ENCODE measurements at places on chromosomes 16 and 17. TPM values are rescaled to one million over a fixed set of nuclear protein-coding genes. Genes with fewer than 3 reads are reported as not detected.

SPATA22 gene
- total RNA-seq, result not detected

UNC13D gene
- 104 TPM for total RNA-seq

PIGL gene
- 17.9 TPM for total RNA-seq

TEX19 gene
- total RNA-seq, result not detected

SLC6A2 gene
- not detected for total RNA-seq

TBC1D3C gene
- total RNA-seq, result not detected

GABARAPL2 gene
- 112 TPM for total RNA-seq

C16orf92 gene
- not detected for total RNA-seq

- H3K4me3 ChIP-seq, result peak overlapping the region; percentile 68
- H3K27ac ChIP-seq, result no peak overlapping the region
- peaks cover 44% of the 10 kb centered on the region for H3K36me3 ChIP-seq
These were observed 1.6 kb downstream of the TMC8 start for GRCh38 chr17:78132084-78132676.

DNA sequence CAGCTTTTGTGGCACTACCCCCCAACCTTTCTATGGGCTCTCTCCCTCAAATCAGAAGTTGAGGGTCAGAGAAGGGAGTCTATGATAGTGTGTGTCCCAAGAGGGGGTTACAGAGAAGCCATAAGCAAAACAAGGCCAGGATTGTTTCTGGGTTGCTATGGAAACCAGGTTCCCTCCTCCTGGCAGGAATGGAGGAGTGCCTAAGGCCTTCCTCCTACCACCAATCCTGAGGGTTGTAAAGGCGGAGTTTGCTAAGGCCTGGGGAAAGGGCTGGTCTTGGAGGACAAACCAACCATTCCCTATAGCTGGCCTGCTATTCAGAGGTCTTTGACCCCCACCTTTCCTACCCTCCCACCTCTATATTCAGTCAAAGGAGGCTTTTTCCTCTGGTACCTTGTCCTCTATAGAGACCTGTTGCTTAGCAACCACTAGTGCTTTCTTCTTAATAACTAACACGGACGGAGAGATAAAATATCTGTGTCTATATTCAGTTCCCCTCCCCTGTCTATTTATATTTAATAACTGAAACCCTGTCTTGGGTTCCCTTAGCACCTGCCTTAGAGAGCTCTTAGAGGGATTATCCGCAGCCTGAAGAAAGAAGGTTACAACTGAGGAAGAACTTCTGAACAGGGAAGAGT, 43.4 kb downstream of the NEUROD2 start:
- H3K4me3 ChIP-seq, result no peak overlapping the region
- DNase-seq, result peak; percentile 55
- no peaks in the 10 kb centered on the region for H3K27me3 ChIP-seq
- no peaks in the 10 kb centered on the region for H3K4me1 ChIP-seq
- H3K36me3 ChIP-seq, result peaks cover 30% of the 10 kb centered on the region

- no peaks in the 10 kb centered on the region for H3K4me1 ChIP-seq
- H3K36me3 ChIP-seq, result peaks cover 4% of the 10 kb centered on the region
- no peaks in the 10 kb centered on the region for H3K27me3 ChIP-seq
These were observed 71.8 kb downstream of the LMF1 start for GRCh38 chr16:898761-899682.

GRCh38 chr17:71921796-71922195, 199.0 kb upstream of the SOX9 start:
- H3K4me1 ChIP-seq, result peaks cover 18% of the 10 kb centered on the region
- H3K36me3 ChIP-seq, result no peaks in the 10 kb centered on the region
- H3K27ac ChIP-seq, result no peak overlapping the region
- no peak for DNase-seq

GRCh38 chr16:8588682-8589056, 1.6 kb downstream of the TMEM114 start:
- H3K27ac ChIP-seq, result no peak overlapping the region
- H3K4me3 ChIP-seq, result no peak overlapping the region
- H3K4me1 ChIP-seq, result no peaks in the 10 kb centered on the region
- no peak for DNase-seq
- no peaks in the 10 kb centered on the region for H3K36me3 ChIP-seq

DNA sequence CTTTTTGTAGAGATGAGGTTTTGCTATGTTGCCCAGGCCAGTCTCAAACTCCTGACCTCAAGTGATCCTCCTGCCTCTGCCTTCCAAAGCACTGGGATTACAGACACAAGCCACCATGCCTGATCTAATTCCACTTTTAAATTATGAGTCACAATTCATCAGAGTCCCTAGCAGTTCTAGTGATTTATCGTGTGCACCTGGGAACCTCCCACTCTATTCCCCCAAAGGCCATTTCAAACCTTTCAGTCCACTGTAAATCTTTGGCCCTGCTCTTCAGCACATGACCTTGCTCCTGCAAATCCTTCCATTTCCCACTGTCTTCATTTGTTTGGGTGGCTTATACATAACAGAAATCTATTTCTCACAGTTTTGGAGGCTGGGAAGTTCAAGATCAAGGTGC, 73.0 kb downstream of the HS3ST2 start:
- no peaks in the 10 kb centered on the region for H3K36me3 ChIP-seq
- peaks cover 14% of the 10 kb centered on the region for H3K27me3 ChIP-seq
- DNase-seq, result no peak

DNA sequence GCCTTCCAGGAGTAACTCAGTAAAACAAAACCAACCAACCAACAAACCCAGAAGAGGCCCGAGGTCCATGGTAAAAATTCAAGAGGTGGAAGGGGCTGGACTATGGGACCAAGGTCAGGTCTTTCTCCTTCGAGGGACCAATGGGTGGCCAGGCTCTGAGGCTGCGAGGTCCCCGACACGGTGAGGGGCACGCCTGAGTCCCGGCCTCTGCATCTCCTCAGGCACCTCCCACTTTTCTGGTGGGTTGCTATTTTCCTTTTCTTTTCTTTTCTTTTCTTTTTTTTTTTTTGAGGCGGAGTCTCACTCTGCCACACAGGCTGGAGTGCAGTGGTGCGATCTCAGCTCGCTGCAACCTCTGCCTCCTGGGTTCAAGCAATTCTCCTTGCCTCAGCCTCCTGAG, 18.0 kb downstream of the CD7 start:
- H3K4me3 ChIP-seq, result peak overlapping the region; percentile 26
- peaks cover 36% of the 10 kb centered on the region for H3K36me3 ChIP-seq
- peak overlapping the region; percentile 45 for H3K27ac ChIP-seq
- H3K4me1 ChIP-seq, result peaks cover 59% of the 10 kb centered on the region
- peaks cover 7% of the 10 kb centered on the region for H3K27me3 ChIP-seq
- DNase-seq, result no peak

DNA sequence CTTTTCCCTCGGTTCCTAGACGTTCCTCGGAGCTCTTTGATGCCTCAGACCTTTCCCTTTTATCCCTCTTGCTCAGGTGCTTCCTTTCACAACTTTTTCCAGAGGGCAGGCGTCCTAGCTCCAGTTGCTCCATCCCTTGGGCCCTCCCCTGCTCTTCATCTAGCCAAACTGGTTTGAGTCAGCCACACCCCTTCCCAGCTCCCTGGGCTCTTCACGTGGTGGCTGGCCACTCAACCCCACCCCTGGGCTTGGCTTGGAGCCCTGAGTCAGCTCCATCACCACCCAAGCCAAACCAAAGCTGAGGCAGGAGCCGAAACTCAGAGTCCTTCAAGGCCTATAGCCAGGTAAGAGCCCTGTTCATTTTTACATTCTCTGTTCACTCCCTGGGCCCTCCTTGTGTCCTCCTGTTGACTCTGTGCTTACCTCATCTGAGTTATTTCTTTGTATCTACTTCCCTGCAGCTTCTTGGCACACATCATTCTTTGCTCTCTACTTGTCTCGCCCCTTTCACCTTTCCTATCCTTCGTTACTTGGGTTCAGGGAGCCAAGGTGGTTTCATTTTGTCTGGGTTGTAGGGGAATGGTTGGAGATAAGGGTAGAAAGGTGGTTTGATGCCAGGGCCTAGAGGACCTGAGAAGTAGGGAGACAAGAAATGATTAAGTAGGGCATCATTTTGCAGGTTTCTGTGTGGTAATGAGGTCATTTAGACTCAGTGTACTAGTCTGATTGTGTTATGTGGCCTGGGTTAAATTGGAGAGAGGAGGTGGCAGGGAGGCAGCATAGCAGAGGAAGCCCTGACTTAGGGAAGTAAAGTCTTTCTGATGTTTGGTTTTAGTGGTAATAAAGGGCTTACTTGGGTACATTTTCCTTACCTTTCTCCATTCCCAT, 7.6 kb upstream of the PHKG2 start:
- peak overlapping the region; percentile 89 for H3K27ac ChIP-seq
- DNase-seq, result peak; percentile 98
- H3K36me3 ChIP-seq, result peaks cover 96% of the 10 kb centered on the region
- H3K4me1 ChIP-seq, result peaks cover 46% of the 10 kb centered on the region

- H3K4me3 ChIP-seq, result no peak overlapping the region
- no peaks in the 10 kb centered on the region for H3K36me3 ChIP-seq
- DNase-seq, result no peak
- H3K27me3 ChIP-seq, result no peaks in the 10 kb centered on the region
- H3K4me1 ChIP-seq, result no peaks in the 10 kb centered on the region
These were observed 775.8 kb downstream of the CDH11 start for GRCh38 chr16:64346080-64346479.

DNA sequence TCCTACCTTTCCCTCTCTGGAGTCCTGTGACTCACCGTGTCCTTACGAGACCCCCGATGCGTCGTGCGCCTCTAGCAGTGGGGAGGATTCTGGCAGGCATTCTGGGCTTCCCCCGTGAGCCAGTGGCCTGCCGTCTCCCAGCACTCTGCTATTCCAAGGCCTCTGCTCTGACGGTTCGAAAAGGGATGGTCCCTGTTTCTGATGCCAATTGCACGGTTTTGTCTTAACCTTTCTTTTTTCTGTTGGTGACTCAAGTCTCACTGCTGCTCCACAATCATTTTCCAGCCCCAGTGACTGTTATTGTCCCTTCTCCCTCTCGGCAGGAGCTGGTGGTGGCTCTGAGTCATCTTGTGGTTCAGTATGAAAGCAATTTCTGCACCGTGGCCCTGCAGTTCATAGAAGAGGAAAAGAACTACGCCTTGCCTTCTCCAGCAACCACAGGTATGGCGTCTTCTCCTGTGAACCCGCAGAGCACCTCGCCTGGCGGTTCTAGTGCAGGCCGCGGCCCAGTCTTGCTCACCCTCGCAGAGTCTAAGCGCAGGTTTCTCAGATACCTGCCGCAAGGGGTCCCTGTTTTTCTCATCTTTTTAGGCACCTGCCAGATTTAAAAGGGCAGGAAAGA, 100.1 kb upstream of the CHMP6 start:
- no peaks in the 10 kb centered on the region for H3K4me1 ChIP-seq
- H3K27ac ChIP-seq, result no peak overlapping the region
- H3K27me3 ChIP-seq, result no peaks in the 10 kb centered on the region
- no peak for DNase-seq
- H3K36me3 ChIP-seq, result peaks cover 12% of the 10 kb centered on the region

DNA sequence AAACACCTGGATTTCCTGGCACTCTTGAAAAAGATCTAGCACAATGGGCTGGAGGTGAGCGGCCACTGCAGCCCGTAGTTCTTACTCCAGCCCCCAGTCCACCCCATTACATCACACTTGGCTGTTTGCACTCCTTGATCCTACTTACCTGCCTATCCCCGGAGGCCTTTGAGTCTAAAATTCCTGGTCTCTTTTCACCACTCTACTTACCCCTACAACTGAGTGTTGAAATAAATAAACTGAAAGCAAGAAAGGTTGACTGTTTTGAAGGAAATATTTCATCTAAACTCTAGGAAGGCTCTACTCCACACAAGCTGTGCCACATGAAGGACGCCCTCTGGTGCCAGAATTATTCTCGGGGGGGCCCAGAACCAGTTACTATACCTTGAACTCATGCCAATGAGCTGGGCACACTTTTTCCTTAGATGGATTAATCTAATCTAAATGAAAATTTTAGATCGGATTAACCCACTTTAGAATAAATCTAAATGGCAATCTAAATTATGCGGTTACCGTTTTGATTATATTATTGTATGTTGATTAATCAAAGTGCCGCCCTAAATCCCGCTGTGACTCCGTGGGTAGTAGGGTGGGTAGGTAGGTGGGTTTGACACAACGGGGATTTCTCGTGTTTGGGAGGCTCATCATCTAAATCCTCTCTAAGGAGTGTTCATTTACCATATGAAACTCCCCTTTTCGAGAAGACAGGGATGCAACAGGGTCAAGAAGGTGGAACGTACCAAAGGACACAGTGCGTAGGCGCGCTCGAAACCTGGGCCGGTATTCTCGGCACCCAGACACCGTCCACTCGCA, 651 bp upstream of the EIF1 start:
- H3K36me3 ChIP-seq, result peaks cover 55% of the 10 kb centered on the region
- H3K4me1 ChIP-seq, result peaks cover 35% of the 10 kb centered on the region
- peak; percentile 88 for DNase-seq
- peak overlapping the region; percentile 99 for H3K27ac ChIP-seq

GRCh38 chr17:75691801-75692626, 24.9 kb downstream of the SAP30BP start:
- H3K36me3 ChIP-seq, result peaks cover 53% of the 10 kb centered on the region
- DNase-seq, result no peak
- peaks cover 70% of the 10 kb centered on the region for H3K4me1 ChIP-seq
- no peak overlapping the region for H3K4me3 ChIP-seq
- no peak overlapping the region for H3K27ac ChIP-seq

GRCh38 chr17:60468371-60468770, 46.1 kb downstream of the CHCT1 start:
- H3K27me3 ChIP-seq, result no peaks in the 10 kb centered on the region
- no peak overlapping the region for H3K4me3 ChIP-seq
- no peak overlapping the region for H3K27ac ChIP-seq
- H3K4me1 ChIP-seq, result peaks cover 8% of the 10 kb centered on the region

DNA sequence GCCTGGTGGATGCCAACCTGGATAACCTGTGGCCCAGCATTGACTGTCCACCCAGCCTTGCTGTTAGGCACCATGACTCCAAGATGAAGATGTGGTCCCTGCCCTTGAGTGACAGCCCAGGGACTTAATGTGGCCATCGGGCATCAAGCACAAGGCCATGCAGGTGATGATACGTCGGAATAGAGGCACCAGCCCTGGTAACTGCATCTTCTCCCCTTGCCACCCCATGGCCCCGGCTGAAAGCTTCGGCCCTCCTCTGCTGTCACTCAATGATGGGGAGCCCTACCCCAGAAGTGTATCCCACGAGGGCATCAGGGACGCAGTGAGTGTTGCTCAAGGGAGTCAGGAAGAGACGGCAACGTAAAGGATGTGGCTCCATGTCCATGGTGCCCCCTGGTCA, 2.0 kb downstream of the NT5C start:
- DNase-seq, result no peak
- peak overlapping the region; percentile 24 for H3K4me3 ChIP-seq
- no peak overlapping the region for H3K27ac ChIP-seq
- H3K27me3 ChIP-seq, result no peaks in the 10 kb centered on the region
- peaks cover 72% of the 10 kb centered on the region for H3K36me3 ChIP-seq

Measured in Calu3 (cell line).